ELF-1 (cell line): ENCODE measurements at places on chromosomes 2 and 18.

GRCh38 chr18:42196651-42197050 lies 241.6 kb downstream of the PIK3C3 start:
- DNase-seq, result no peak

DNA sequence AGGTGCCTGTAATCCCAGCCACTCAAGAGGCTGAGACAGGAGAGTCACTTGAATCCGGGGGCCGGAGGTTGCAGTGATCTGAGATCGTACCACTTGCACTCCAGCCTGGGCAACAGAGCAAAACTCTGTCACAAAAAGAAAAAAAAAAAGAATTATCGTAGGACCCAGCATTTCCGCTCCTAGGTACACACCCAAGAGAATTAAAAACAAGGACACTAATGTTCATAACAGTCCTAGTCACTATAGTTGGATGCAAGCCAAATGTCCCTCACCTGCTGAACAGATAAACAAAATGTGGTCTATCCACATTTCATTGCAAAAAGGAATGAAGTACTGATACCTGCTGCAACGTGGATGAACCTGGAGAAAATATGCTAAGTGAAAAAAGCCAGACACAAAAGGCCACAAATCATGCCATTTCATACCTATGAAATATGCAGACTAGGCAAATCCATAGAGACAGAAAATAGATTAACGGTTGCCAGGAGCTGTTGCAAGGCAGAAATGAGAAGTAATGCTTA lies 21.2 kb downstream of the ADRA2B start:
- no peak for DNase-seq

- DNase-seq, result no peak
Observed at GRCh38 chr2:65374575-65374974, 57.8 kb downstream of the SPRED2 start.

- DNase-seq, result no peak
Observed at GRCh38 chr2:238379096-238379810, 47.5 kb upstream of the ASB1 start.

DNA sequence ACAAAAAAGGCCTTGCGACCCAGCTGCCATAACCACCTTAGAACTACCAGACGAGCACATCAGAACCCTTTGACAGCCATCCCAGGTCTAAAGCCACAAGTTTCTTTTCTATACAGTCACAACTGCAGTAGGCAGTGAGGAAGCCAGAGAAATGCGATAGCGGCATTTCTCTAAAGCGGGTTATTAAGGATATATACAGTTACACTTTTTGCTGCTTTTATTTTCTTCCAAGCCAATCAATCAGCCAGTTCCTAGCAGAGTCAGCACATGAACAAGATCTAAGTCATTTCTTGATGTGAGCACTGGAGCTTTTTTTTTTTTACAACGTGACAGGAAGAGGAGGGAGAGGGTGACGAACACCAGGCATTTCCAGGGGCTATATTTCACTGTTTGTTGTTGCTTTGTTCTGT lies 48.8 kb downstream of the FEZ2 start:
- peak; percentile 33 for DNase-seq

GRCh38 chr2:171416009-171416926 lies 17.5 kb downstream of the METTL8 start:
- peak; percentile 78 for DNase-seq

DNA sequence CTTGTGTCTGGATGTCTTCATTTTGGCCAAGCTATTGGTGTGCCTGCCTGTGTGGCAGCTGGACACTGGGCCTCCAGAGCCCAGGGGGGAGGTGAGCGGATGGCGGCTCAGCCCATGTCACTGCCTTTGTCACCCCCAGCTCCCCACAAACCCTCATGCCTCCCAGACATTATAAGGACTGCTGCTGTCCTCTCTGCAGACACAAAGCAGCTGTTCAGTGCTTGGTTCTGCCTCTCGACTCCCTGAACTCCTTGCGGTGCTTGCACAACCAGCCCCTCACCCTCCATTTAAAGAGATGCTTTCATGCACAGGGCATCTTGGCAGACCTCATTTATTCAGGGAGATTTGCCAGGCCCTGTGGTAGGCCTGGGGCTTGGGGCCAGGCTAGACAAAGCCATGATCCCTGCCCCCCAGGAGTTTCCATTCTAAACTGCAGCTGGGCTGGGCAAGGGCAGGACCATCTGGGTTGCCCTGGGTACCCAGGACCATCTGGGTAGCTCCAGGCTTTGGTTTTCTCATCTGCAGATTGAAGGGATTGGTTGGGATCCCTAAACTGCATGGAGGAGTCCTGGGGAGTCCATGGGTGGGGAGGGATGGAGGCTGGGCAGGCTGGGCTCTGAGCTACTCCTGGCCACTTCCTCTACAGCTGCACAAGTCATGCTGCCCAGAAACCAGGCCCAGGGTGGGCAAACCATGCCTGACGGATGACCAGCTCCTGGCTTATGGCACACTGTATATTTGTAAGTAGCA lies 168.5 kb downstream of the CELF4 start:
- no peak for DNase-seq

DNA sequence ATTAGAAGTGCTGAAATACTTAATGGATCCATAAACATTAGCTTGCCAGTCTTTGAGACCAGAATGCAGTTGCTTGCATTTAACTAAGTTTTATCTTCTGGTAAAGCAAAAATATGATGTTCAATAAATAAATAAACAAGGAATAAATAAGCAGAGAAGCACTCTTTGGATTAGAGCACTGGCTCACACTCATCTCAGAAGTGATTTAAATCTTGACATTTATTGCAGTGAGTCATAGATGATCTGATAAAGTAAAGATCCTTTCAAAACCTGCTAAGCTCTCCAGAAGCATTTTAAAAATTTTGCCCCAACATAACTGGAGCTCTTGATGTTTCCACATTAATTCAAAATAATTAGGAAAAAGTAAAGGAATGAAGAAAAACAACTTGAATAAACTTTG lies 66.8 kb downstream of the KYNU start:
- DNase-seq, result no peak

- peak; percentile 37 for DNase-seq
Observed at GRCh38 chr18:59612381-59612780, 84.8 kb downstream of the CCBE1 start.

DNA sequence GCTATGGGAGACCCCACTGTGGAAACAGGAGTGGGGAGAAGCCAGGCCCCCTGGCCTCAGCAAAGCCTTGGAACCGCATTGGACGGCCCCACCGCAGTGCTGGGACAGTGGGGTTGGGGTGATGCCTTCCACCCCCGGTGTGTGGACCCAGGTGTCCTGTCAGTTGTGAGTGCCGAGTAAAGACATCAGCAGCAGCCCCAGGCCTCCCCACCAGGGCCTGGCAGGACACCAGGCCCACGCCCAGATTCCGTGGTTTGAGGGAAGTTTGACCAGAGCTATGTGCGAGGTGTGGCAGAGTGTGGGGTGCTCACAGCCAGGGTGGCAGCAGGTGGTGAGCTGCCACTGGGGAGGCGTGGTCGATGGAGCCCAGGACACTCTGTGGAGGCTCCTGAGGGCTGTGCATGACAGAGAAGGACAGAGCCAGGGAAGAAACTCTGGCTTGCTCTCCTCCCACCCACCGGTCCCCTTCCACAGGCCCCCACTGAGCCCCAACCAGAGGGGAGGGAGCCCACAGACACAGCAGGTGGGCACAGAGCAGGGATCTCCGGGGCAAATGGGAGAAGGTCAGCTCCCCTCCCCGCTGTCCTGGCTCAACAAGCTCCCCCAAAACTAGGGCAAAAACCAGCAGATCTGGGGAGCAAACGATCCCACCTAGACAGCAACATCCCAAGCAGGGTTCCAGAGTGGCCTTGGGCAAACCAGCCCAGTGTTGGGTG lies 69.1 kb downstream of the TWIST2 start:
- DNase-seq, result no peak

GRCh38 chr2:8002765-8003393 lies 679.0 kb upstream of the ID2 start:
- DNase-seq, result no peak

GRCh38 chr2:234212534-234212933 lies 162.0 kb downstream of the SPP2 start:
- no peak for DNase-seq

GRCh38 chr2:100050685-100051084 lies 91.7 kb downstream of the AFF3 start:
- DNase-seq, result no peak

DNA sequence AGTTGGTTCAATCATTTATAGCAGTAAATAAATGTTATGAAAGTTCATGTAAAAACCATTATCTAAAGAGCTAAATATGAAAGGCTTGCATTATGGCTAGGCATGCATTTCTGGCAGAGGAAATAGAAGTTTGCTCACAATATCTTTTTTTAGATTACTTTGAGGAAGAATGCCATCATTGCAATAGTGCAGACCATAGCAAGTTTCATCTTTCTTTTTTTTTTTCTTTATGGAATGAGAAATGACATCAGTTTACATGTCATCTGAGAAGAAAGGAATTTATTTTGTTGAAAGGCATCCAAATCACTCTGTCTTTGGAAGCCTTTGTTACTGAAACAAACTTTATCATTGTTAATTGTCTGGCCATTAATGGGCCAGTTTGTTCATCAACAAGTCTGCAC lies 74.5 kb upstream of the NCKAP5 start:
- DNase-seq, result no peak

- no peak for DNase-seq
Observed at GRCh38 chr2:173049831-173050230, 25.8 kb upstream of the MAP3K20 start.

DNA sequence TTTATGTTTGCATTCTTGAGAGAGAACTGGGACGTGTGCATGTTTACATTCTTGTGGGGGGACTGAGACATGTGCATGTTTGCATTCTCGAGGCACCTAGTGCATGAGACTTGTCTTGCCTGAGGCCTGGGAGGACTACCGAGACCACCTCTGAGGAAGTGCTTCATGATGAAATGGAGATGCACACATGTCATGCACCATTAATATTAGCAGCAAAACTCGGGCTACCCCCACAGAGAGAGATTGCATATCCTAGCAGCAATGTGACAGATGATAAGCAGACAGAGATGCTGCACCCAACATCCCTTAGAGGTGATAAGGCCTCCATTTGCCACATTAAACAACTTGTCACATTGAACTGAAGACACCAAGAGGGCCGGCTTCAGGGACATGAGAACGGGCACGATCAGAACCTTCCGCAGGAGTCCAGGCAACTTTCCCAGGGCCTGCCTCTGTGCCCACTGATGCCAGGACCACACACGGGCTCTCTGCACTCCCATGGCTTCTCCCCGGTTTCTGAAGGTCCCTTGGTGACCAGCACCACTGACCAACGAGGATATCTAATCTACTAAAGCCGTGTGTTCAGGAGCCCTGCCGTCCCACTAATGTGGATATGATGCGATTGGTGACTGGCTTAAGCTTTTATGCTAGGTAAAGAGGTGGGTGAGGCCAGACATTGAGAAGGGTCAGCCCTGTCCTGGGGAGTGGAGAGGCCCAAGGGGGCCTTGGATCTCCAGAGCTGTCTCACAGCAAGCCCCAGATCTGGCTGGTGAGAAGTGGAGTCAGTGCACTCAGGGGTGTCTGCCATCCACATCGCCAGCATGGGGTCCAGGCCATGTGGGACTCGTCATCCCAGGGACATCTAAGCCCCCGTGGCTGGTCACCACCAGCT lies 208.3 kb downstream of the NDUFA10 start:
- DNase-seq, result no peak

DNA sequence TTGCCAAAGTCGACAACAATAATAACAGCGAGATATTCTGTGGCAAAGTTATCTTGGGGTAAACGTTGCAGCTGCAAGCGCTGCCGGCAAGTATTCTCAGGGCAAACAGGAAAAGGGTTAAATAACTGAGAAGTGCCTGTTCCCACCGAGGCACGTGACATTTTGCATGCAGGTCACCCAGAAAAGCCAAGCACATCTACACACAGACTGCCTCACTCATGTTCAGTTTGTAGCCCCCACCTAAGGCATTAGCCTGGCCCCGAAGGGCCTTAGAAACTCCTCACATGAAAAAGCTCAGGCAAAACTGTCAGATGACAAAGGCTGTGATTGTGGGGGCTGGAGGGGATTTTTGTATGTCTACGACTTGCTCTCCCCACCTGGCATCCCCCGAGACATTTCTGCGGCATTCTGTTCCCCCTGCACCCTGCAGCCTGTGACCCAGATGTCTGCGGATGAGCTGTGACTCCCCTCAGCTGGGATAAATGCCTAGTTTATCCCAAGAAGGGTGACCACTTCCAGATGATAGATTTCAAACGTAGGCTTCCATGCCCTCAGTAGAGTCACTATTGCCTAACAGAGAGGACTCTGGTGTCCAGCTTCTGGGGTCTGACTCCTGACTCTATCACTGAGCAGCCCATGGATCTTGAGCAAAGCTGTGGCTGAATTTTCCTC lies 215.2 kb upstream of the SIX2 start:
- DNase-seq, result no peak

GRCh38 chr2:187638840-187639239 lies 84.6 kb upstream of the TFPI start:
- no peak for DNase-seq

GRCh38 chr2:211049321-211050018 lies 493.1 kb downstream of the CPS1 start:
- DNase-seq, result no peak

GRCh38 chr2:106147159-106147558 lies 46.9 kb downstream of the UXS1 start:
- DNase-seq, result no peak
